Sigmoid colon (tissue), 7 donors: ENCODE measurements at places on chromosomes 12 and 14. TPM values are rescaled to one million over a fixed set of nuclear protein-coding genes. Genes with fewer than 3 reads are reported as not detected.

GRCh38 chr12:1956716-1957115 is 38.3 kb upstream of the CACNA2D4 start:
- no peak for DNase-seq

- DNase-seq: no peak
These were observed 486.1 kb upstream of the TMEM132C start for GRCh38 chr12:127780881-127781280.

- no peak for DNase-seq
These were observed 23.0 kb upstream of the TUBA1B start for GRCh38 chr12:49154221-49154620.

- no peak for DNase-seq
These were observed 13.2 kb downstream of the PXN start for GRCh38 chr12:120252071-120252906.

- no peak for DNase-seq
These were observed 61.0 kb downstream of the TAOK3 start for GRCh38 chr12:118311666-118312065.

GRCh38 chr12:56840922-56841321 is 77.8 kb downstream of the HSD17B6 start:
- no peak for DNase-seq

GRCh38 chr12:113366827-113367226 is 8.4 kb downstream of the PLBD2 start:
- DNase-seq: no peak

- no peak for DNase-seq
These were observed 6.6 kb upstream of the WNT5B start for GRCh38 chr12:1622406-1622805.

DNA sequence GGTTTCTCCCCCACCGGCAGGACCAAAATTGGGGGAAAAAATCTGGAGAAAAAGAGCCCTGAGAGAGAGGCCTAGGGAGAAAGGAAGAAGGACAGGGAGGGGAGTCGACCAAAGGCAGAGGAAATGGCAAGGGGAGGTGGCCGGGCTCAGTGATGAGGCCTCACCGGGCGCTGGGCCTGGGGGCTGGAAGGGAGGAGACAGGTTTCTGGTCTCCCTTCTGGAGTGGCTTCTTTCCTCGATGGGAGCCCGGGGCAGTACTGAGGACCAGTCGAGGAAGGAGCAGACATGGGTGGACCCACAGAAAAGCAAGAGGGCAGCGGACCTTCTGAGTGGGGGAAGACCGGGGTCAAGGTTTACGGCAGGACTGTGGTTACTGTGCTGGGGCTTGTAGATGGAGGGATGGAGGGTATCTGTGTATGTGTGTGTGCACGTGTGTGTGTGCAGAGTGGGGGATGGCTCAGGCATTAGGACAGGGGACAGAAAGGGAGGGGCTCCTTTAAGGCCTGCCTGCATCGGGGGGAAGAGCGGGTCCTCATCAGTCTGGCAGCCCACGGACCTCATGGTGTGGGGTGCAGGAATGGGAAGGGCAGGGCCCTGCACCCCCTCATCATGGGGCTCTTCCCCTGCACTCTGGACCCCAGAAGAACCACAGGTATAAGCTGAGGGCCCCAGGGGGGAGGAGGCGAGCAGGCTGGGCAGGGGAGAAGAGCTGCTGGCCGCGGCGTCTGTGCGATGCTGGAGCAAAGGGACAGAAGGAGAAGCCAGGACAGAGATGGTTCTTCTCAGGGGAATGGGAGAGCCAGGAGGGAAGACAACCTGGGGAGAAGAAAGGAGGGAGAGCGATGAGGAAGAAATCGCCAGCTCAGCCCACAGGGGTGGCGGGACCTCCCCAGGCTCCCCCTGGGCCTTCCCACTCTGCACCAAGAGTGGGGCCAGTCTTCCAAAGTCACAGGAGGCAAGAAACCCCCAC is 15.1 kb upstream of the RPLP0 start:
- DNase-seq: no peak

DNA sequence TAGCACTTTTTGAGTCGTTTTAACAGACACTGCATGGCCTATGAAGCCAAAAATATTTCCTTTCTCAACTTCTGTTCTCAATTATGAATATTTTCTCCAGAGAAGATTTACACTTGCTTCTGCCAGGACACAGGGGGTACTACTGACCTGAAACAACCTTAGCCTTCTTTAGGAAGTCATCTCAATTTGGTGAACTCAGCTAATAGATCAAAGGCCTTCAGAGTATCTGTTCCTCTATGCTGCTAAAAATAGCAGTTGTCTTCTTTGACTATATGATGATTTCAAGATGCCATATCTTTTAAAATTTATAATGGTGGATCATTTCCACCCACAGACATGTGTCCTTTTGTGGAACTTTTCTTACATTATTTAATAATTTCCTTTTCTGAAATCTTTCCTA is 14.0 kb upstream of the NDUFA12 start:
- no peak for DNase-seq

DNA sequence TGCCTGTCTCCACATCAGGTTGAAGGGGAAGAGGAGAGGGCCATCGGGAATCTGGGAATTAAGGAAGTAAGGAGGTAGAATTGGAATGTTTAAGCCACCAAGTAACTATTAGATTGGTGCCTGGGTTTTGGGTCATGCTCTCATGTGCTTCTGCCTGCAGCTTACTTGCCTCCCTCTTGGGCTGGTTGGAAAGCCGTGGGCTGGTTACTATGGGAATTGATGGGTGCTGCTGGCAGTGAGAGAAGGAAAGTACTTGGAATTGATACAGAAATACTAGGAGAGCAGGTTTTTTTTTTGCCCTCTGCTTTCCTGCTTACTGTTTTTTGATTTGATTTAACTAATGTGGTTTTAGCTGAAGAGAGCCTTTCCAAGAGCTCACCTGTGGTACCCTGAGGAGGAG is 493.5 kb upstream of the RGS6 start:
- DNase-seq: no peak

- no peak for DNase-seq
These were observed 50.3 kb downstream of the CIT start for GRCh38 chr12:119826661-119827445.

The MYRFL gene
- not detected for total RNA-seq

The TESPA1 gene
- total RNA-seq: 1.8 TPM

The SH2B3 gene
- 13.2 TPM for total RNA-seq

The TM9SF1 gene
- 33.5 TPM for total RNA-seq
